ENCODE measurements at places on chromosomes 7 and 10.

GRCh38 chr10:317271-317769 lies 182.1 kb downstream of the ZMYND11 start:
- no peak for DNase-seq

- peak; percentile 90 for DNase-seq
Observed at GRCh38 chr10:30783939-30784501, 154.5 kb upstream of the LYZL2 start.

- no peak for DNase-seq
Observed at GRCh38 chr7:76142861-76143260, 58.8 kb upstream of the SRRM3 start.

GRCh38 chr10:7263616-7264015 lies 147.2 kb downstream of the SFMBT2 start:
- DNase-seq, result no peak

DNA sequence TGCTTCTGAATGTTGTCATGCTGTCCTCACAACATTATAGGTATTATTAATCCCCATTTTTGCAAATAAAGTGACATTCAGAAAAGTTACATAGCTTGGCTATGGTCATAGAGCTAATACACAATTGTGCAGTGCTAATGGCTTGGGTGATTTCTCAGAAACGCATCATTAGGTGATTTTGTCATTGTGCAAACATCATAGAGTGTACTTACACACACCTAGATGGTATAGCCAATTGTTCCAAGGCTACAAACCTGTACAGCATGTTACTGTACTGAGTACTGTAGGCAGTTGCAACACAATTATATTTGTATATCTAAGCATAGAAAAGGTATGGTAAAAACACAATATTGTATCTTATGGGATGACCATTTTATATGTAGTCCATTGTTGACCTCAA lies 91.0 kb downstream of the BTAF1 start:
- no peak for DNase-seq

DNA sequence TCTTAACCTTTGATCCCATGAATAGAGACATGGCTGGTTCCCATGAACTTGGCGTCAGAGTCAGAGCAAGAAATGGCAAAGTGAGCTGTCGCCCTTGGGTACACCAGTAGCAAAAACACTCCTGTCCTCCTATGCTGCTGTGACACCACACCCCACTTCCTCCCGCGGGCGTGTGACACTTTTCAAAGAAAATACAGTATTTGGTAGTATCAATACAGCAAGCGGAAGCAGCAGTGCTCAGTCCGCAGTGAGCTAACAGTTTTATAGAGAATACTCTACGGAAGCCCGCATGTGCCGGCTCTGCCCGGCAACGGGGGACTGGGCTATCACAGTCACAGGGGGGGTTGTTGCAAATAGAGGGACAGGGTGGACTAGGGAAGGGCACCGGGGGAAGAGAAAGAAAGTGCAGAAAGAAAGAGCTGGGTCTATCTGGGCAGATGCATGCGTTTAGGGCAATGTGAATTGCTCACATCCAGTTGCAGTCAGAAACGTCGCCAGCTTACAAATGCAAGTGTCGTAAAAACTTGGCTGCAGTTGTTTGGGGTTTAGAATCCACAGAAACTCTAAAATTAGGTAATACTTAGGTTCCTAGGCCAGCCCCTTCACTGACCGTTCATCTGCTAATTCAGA lies 49.8 kb downstream of the PRKCQ start:
- DNase-seq, result peak; percentile 27

GRCh38 chr7:88523645-88524044 lies 217.0 kb upstream of the STEAP4 start:
- DNase-seq, result no peak

DNA sequence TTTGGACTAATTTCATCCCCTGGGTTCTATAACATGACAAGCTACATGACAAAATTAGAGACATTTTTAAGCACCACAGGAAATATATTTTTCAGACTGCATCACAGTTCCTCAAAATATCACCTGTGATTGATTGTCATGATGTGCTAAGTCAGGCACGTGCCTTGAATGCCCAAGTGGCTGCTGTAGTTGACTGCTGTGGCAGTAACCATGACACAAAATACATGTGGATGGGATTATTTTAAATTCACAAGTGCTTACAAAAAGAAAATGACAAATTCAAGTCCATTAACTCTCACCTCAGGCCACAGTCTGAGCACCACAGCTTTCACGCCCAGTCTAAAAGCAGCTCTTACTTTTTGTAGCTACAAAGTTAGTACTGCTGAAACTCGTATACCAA lies 45.5 kb downstream of the TNPO3 start:
- DNase-seq, result peak; percentile 23

DNA sequence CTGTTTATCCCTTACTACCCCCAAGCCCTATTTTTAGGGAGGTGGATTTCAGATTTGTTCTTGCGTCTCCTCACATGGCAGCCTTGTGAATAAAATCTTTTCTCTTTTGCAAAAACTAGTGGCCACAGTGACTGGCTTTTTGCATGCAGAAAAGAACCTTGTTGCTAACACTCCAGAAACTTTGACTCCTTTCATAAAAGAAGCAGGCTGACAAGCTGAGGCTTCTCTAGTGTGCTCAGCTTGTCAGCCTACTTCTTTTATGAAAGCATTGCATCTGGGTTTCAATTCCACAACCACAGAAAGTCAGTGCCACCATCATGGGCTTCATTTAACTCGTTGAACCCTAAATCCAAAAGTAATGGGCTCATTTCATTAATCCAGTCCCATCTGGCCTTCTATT lies 761.0 kb upstream of the COBL start:
- no peak for DNase-seq

DNA sequence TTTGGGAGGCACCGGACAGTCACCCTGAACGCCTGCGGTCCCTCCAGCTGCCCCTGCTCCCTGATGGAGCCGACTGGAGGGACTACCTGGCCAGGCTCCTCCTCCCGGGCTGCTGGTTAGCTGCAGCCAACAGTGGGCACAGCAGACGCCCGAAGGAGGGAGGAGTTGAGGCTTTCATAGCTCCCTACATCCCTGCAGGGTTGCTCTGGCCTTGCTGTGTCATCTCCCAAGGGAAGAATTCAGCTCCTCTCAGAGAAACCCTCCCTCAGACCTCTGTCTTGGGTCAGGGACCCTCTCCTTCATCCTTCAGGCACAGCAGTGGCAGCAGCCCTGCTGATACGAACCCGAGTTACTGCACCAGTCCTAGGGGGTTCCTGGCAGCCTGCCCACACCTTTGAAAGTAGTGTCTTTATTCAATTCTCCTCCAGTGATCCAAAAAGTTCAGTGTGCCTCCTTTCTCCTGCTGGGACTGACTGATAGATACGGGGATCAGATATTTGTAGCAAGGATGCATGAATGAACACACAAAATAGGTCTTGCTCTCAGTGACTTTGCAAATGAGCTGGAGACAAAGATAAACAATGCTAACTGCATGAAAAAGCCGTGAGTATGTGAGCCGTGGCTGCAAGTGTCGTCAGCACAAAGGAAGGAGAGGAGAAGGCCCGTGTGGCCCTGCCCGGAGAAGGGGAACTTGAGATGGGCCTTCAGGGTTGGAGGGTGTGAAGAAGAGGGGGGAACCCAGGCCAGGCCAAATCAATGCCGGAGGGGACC lies 136.6 kb downstream of the PRKAG2 start:
- no peak for DNase-seq

DNA sequence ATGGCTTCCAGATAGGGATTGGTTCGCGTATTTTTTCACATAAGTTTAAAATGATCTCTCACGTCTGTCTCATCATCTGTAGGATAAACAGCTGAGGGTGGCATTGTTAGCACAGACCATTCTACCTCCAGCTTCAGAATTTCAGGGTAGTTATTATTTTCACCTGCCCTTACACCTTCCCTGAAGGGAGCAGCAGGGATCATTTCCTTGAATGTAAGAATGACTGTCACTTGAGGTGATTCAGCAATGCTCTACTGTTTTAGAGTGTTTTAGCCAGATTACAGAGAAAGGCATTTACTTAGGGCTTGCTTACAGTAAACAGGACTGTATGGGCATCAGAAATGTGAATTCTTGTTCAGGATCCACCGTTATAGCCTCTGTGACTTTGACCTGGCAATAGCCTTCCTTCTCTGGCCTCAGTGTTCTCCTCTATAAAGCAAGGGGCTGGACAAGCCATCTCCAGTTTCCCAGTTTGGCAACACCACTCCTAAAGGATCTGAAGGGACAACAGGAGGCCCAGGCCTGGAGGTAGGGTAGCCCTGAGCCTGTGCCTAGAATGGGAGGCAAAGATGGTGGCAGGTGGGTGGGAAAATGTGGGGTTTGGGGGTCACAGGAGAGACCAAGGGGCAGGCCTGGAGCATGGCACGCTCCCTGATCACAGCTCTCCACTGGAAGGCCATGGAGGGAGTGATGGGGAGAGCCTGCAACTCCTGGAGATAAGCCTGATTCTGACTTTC lies 1.2 kb upstream of the IGFBP1 start:
- no peak for DNase-seq

GRCh38 chr10:3748484-3748883 lies 36.5 kb downstream of the KLF6 start:
- DNase-seq, result no peak

- DNase-seq, result peak; percentile 79
Observed at GRCh38 chr7:26061678-26062603, 90.1 kb upstream of the NFE2L3 start.

DNA sequence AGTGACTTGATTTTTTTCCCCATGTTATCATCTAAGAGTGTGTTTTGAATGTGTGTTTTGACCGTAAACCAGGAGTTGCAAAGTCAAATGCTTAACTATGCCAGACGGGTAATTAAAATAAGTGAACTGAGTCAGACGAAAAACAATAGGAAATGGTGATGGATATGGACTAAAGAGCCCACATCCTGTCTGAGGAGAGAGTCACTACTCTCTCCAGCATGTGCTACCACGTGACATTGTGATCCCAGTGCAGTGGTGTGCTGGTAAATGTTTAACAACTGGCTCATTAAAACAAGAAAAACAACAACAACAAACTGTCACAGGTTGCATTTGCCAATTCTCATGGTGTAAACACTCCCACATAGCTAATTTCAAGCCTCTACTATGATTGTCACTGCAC lies 164.3 kb downstream of the SUGCT start:
- no peak for DNase-seq

DNA sequence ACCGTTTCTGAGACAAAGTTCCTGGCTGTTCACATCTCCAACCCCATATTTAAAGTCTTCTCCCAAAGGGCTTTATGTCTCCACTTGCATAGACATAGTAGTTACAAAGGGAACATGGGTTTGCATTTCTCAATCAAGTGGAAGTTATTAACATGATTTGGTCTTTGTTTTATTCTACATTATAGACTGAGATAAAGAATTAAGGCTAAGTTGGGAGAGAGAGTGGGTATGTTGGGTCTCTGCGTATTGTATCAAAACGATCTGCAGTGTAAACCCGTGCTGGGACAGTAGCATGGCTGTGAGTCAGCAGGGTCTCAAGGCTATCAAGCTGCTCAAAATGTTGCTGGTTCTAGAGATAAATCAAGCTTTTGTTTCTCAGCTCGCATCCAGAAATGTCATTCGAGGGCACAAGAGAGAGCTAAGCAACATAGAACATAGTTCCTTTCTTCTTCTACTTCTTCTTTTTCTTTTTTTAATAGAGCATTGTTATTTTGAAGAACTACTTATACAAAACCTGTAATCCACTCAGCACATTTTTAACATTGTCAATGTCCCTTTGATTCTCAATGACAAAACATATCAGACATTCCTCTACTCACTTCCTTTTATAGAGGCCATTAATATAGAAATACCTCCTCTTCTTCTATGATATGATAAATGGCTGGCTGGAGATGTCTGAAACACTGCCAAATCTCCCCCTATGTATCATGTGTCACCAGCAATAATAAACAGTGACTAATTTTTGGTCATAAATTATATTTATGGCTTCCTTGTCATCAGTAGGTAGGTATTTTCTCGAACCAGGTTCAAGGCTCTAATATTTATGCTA lies 34.5 kb upstream of the RHOBTB1 start:
- peak; percentile 92 for DNase-seq

- peak; percentile 90 for DNase-seq
Observed at GRCh38 chr10:96720422-96721206, at the start of gene PIK3AP1. Gene PIK3AP1 (minus strand): TSS chr10:96720514. CDS start chr10:96720394, 120 bp downstream.

- peak; percentile 17 for DNase-seq
Observed at GRCh38 chr7:150973571-150974451, 4.3 kb downstream of the KCNH2 start.

DNA sequence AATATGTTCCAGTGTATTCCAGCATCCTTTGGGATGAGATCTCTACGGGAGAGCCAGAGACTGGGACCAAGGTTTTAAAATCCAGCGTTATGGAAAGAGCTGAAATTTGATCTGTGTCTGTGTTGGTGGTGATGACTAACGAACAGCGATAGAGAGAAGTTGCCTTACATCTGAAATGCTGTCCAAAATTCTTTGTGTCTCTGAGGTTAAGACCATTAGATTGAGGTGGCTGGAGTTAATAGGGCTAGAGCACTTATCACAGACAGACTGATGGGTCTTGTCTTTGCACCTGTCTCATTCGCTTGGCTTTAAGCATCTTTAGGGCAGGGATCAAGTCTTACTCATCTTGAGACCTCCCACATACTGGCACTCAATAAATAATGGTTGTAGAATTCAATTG lies 41.0 kb upstream of the RAPGEF5 start:
- DNase-seq, result no peak

GRCh38 chr10:71805776-71806703 lies 32.7 kb upstream of the VSIR start:
- DNase-seq, result peak; percentile 60

GRCh38 chr10:8054494-8055407 lies at the start of gene GATA3:
Gene GATA3 (plus strand): TSS chr10:8054688. CDS start chr10:8055656, 968 bp downstream.
- DNase-seq, result peak; percentile 67

DNA sequence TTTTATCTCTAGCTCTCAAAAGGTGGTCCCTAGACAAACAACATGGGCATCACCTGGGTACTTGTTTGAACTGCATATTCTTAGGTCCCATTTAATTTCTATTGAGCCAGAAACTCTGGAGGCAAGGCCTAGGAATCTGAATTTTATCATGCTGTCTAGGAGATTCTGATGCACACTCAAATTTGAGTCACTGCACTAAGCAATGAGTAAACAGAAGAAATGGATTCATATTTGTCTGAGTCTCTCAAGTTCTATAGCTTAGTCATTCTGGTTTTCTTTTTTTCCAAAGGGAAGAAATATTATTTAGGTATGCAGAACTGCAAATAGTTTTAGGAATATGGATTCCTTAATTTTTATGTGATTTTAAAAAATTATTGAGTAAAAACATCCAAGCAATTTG lies 185.5 kb downstream of the SEMA3A start:
- no peak for DNase-seq

- DNase-seq, result no peak
Observed at GRCh38 chr10:2852574-2853323, 214.6 kb upstream of the PFKP start.

DNA sequence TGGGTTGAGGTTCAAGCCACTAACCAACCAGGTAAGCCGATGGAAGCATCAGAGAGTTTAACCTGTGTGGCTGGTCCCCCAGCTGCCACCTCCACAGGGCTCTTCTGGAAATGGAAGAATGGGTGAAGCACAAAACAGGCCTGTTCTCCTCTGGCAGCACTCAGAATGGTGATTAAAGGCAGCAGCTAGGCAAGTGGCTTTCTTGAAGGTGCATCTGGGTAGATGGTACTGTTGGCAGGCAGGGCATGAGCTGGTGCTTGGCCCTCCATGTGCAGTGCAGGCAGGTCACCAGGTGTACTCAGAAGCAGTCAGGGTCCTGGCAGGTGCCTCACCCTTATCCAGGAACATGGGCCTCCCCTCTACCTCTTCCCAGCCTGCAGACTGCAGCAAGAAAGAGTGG lies 11.5 kb downstream of the AKR1E2 start:
- DNase-seq, result no peak
